ENCODE measurements at places on chromosomes 16 and 17.

GRCh38 chr17:49859991-49860953, 12.4 kb upstream of the TAC4 start:
- H3K36me3 ChIP-seq, result no peaks in the 10 kb centered on the region
- peaks cover 4% of the 10 kb centered on the region for H3K4me1 ChIP-seq
- no peak for DNase-seq
- H3K27me3 ChIP-seq, result peaks cover 14% of the 10 kb centered on the region
- H3K4me3 ChIP-seq, result no peak overlapping the region

DNA sequence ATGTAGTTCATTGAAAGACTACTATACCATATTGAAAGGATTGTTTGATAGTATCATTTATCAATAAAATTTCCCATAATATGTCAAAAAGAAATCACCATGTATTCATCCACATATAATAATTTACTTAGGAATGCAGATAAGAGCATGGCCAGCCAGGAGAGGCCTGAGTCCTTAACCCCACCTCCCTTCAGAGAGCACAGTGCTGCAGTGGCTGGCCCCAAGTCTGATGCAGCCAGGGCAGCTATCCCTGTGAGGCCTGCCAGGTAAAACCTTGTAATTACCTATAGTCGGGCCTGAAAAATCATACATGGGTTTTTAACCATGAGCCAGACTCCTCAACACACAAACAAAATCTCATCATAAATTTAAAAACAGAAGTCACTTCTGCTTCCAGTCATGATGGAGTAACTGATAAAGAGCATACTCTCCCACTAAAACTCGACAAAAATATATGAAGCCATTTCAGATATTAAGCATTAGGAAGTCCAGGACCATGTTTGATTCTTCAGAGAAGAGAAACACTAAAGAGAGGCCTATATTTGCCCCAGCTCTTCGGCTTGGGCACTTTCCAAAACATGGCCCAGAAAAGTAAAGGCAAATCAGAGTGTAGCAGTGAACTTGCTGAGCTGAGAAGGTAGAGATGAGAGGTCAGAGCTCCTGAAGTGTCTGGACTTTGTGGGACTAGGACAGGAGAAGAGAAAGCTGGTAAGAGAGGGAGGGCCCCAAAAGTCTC, 40.9 kb upstream of the CCNF start:
- peaks cover 4% of the 10 kb centered on the region for H3K4me1 ChIP-seq
- no peak overlapping the region for H3K4me3 ChIP-seq
- H3K27ac ChIP-seq, result no peak overlapping the region
- H3K27me3 ChIP-seq, result peaks cover 6% of the 10 kb centered on the region

DNA sequence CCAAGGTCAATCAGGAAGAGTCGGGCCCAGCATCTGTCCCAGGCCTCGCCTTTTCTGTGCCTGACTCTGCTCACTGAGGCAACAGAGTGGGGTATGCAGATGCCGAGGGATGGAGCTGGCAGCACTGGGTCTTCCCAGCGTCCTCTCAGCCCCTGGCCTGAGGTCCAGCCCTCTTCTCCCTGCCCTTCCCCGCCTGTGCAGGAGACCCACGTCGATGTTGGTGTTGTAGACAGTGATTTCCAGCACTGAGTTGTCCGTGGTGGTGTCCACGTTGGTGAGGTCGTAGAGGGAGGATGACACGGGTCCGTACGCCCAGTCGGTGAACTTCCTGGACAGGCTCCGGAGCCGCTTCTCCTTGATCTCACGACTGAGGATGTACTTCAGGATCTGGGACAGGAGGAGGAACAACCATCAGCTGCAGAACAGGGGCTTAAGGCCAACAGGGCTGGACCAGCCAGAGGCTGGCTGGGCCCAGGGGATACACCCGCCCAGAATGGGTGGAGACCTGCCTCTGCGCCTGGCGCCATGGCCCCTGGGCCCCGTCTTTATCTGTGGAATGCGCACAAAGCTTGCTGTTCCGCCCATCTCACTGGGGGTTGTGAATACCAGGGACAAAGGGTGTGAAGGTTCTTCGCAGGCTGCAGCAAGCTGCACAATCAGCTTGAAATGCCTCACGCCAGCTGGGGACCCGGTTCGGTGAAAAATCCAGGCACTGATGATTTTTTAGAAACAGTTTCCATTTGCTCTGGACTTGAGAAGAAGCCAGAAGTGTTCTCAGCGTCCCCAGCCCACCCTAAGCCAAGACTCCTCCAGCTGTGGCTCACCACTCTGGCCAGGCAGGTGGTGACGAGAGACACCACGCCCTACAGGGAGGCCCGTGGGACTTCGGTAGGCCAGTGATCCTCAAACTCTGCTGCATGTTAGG, 27.5 kb downstream of the TRPV3 start:
- H3K4me1 ChIP-seq, result peaks cover 5% of the 10 kb centered on the region
- H3K27me3 ChIP-seq, result no peaks in the 10 kb centered on the region
- H3K27ac ChIP-seq, result no peak overlapping the region
- no peak overlapping the region for H3K4me3 ChIP-seq
- no peak for DNase-seq

- H3K27me3 ChIP-seq, result peaks cover 19% of the 10 kb centered on the region
- H3K4me3 ChIP-seq, result no peak overlapping the region
- DNase-seq, result no peak
- no peaks in the 10 kb centered on the region for H3K36me3 ChIP-seq
Measured at GRCh38 chr17:43898446-43898845, 8.9 kb downstream of the MPP2 start.

GRCh38 chr16:48961546-48961945, 320.1 kb downstream of the CBLN1 start:
- no peaks in the 10 kb centered on the region for H3K4me1 ChIP-seq
- no peak overlapping the region for H3K27ac ChIP-seq
- no peak overlapping the region for H3K4me3 ChIP-seq
- no peaks in the 10 kb centered on the region for H3K27me3 ChIP-seq
- no peaks in the 10 kb centered on the region for H3K36me3 ChIP-seq

DNA sequence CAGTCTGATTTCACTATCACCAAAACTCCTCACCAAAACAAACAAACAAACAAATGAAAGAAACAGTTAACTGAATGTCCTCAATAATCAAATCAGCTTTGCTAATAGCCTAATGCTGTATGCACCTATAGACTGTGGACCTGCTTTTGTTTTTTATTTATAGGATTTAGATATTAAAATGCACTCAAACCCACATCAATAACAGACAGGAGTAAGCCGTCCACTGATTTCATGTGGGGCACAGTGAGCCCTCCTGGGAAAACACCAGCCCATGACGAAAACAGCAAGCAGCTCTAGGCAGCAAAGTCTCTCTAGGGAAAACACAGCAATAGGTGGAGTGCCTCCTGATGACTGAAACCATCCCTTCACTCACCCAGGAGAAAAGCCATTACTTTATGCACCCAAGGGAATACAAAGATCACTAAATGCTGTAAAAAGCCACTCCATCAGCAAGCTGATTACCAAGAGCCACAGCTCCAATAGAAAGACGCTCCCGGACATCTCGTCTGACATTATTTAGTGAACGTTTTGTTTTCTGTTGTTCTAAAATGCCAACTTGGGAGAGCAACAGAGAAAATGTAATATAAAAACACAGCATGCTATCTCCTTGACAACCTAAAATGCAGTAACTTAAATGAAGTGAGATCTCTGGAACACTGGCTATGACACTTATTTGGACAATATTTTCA, 47.8 kb downstream of the ANKFY1 start:
- no peaks in the 10 kb centered on the region for H3K27me3 ChIP-seq
- H3K4me1 ChIP-seq, result peaks cover 9% of the 10 kb centered on the region
- no peak overlapping the region for H3K4me3 ChIP-seq
- H3K36me3 ChIP-seq, result peaks cover 28% of the 10 kb centered on the region

- H3K4me1 ChIP-seq, result peaks cover 10% of the 10 kb centered on the region
- no peak overlapping the region for H3K4me3 ChIP-seq
- H3K27ac ChIP-seq, result no peak overlapping the region
- DNase-seq, result no peak
- peaks cover 2% of the 10 kb centered on the region for H3K27me3 ChIP-seq
- no peaks in the 10 kb centered on the region for H3K36me3 ChIP-seq
Measured at GRCh38 chr16:88472637-88473205, 19.6 kb downstream of the ZFPM1 start.

DNA sequence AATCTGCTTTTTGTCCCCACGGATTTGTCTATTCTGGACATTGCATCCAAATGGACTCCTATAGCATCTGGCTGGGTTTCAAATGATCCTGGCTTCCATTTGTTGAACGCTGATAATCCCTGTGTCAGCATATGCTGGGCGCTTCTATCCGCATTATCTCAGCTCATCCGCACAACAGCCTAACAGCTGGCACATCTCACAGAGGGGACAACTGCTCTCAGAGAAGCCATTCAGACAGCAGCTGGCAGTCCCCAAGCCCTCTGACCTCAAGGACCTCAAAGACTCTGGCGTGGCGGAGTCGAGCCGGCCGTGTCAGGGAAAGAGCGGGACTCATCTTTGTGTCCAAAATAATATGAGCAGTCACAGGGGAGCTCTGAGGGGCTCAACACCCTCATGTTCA, 82.3 kb downstream of the NT5M start:
- H3K27me3 ChIP-seq, result peaks cover 4% of the 10 kb centered on the region
- no peak overlapping the region for H3K27ac ChIP-seq
- no peak overlapping the region for H3K4me3 ChIP-seq
- DNase-seq, result no peak

DNA sequence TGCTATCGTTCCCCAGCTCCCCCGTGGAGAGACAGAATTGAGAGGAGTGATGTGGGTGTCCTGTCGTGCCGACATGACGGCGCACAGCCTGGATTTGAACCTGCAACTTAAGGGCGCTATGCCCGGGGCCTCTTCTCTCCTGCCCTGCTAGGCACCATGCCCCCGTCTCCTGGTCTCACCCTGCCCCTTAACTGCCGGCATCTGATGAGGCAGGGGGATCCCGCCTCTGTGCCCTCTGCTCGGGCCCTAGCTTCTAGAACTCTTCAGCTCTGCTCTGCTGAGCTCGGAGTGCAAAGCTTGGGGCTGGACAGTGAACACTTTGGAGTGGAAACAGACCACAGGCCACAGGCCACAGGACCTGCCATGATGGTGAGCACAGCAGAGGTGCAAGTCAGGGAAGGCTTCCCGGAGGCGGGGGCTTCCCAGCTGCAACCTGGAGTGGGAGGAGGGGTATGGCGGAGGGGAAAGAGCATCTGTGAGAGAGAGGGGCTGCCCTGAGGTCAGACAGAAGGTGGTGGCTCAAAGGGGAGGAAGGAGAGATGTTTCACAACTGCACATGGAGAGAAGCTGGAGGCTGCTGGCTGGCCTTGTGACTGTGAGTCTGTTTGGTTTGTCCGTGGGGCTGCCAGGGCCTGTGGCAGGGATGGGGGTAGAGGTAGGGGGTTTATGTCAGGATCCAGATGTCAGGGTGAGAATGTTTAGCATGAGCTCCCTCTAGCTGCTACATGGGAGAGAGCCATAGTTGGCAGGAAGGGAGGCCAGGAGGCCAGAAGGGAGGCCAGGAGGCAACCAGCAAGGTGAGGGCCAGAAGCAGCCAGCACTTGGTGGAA, 107.8 kb downstream of the CRLF3 start:
- H3K4me1 ChIP-seq, result peaks cover 10% of the 10 kb centered on the region
- H3K4me3 ChIP-seq, result no peak overlapping the region
- H3K27ac ChIP-seq, result no peak overlapping the region
- no peaks in the 10 kb centered on the region for H3K36me3 ChIP-seq

GRCh38 chr17:55564081-55564480, 52.8 kb upstream of the SMIM36 start:
- peaks cover 1% of the 10 kb centered on the region for H3K4me1 ChIP-seq
- H3K4me3 ChIP-seq, result no peak overlapping the region
- DNase-seq, result no peak
- H3K27ac ChIP-seq, result no peak overlapping the region
- H3K27me3 ChIP-seq, result peaks cover 12% of the 10 kb centered on the region

- peak overlapping the region; percentile 88 for H3K27ac ChIP-seq
- peak overlapping the region; percentile 43 for H3K4me3 ChIP-seq
- peaks cover 26% of the 10 kb centered on the region for H3K36me3 ChIP-seq
Measured at GRCh38 chr16:50696575-50697420, 3.4 kb downstream of the NOD2 start.

GRCh38 chr16:2333231-2333630, 7.3 kb downstream of the ABCA3 start:
- H3K36me3 ChIP-seq, result no peaks in the 10 kb centered on the region
- peaks cover 6% of the 10 kb centered on the region for H3K27me3 ChIP-seq
- H3K4me1 ChIP-seq, result peaks cover 4% of the 10 kb centered on the region
